ENCODE measurements at places on chromosomes 4 and X. TPM values are rescaled to one million over a fixed set of nuclear protein-coding genes. Genes with fewer than 3 reads are reported as not detected.

HPGDS gene
- total RNA-seq: not detected

ARX gene
- total RNA-seq: not detected

ETDA gene
- total RNA-seq: not detected

RAB33A gene
- 1.7 TPM for total RNA-seq

WAS gene
- 1.1 TPM for total RNA-seq

SMIM43 gene
- not detected for total RNA-seq

HGFAC gene
- 0.52 TPM for total RNA-seq

NAP1L2 gene
- 7.2 TPM for total RNA-seq

PPBP gene
- not detected for total RNA-seq

CNGA1 gene
- total RNA-seq: not detected

PAGE1 gene
- total RNA-seq: not detected

SASH3 gene
- not detected for total RNA-seq

DACH2 gene
- 0.16 TPM for total RNA-seq

EXOC1L gene
- not detected for total RNA-seq

HHIP gene
- total RNA-seq: 4.0 TPM

KIAA1210 gene
- total RNA-seq: not detected

RRAGB gene
- total RNA-seq: 13.0 TPM

TRIM75 gene
- not detected for total RNA-seq

CTAG2 gene
- not detected for total RNA-seq

TLR10 gene
- not detected for total RNA-seq

WDR17 gene
- 2.0 TPM for total RNA-seq

XK gene
- total RNA-seq: 0.17 TPM

ING2 gene
- total RNA-seq: 10.2 TPM

CT47B1 gene
- not detected for total RNA-seq

NEXMIF gene
- total RNA-seq: 0.48 TPM
